Forelimb muscle (tissue), 1 donor: ENCODE measurements at places on chromosomes 5 and 9. TPM values are rescaled to one million over a fixed set of nuclear protein-coding genes. Genes with fewer than 3 reads are reported as not detected.

PTGR1 gene
- 39.5 TPM for polyA plus RNA-seq

CNTLN gene
- 7.4 TPM for polyA plus RNA-seq

RNF183 gene
- polyA plus RNA-seq: not detected

FGF18 gene
- 14.7 TPM for polyA plus RNA-seq

BAG1 gene
- 75.7 TPM for polyA plus RNA-seq

POMT1 gene
- polyA plus RNA-seq: 23.6 TPM

TAF11L10 gene
- not detected for polyA plus RNA-seq

TMEM174 gene
- polyA plus RNA-seq: not detected

PCDHGB7 gene
- polyA plus RNA-seq: 7.0 TPM

NR4A3 gene
- polyA plus RNA-seq: 1.5 TPM

GRCh38 chr9:20394969-20395368 is 227.3 kb downstream of the MLLT3 start:
- no peak for DNase-seq

DNA sequence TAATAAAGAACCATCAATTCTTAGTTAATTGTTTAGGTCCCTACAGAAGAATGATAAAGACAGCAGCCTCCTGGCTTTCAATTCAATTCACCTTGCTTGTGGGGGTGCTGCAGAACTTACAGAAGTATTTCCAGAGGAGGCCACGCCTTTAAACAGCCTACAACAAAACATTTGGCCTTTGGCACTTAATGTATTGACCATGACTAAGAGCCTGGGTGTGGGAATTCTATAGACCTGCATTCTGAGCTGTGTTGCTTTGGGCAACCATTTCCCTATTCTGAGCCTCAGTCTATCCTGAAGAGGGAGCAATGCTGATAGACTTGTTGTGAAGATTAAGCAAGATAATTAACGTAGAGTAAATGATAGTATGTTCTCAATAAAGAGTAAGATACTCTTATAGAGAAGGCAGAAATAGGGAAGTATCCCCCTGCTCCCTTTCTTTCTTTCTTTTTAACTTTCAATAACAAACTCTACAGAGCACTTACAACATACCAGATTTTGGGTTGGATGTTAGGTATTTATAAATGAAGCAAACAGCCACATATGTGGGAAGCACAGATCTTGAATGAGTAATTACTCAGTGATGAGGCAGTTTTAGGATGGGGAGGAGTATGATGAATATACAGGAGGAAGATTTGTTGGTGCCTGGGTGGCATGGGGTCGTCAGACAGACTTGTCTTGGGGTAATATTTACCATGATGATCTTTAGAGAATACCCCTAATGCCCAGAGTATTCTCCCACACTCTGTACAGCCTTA is 28.4 kb downstream of the PAPPA start:
- no peak for DNase-seq

- DNase-seq: no peak
Observed at GRCh38 chr5:5169466-5169865, 29.3 kb downstream of the ADAMTS16 start.

DNA sequence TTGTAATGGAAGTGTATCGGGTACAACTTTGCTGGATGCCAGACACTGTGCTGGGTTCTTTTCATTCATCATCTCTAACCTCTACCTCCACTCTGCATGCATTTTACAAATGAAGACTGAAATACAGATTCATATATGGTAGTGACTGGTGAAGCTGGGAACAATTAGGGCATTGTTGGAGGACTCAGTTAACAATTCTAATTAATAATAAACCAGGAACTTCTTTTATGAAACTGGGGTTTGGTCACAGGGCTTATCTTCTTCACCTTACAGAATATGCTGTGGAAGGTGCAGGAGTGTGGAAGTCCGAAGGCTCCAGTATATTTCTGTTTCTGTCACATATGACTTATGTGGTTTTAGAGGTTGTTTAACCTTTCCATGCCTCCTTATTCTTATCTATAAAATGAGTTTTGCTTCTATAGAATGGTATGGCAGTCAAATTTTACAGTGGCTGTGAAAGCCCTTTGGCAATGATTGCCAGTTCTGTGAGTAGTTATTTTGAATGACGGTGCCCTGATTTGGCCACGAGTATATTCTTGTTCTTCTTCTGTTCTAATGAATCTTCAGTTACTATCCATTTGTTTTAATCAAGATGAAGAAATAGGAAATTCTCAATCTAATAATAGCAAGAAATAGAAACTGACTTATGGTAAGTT is 284.7 kb downstream of the GABRB2 start:
- no peak for DNase-seq

DNA sequence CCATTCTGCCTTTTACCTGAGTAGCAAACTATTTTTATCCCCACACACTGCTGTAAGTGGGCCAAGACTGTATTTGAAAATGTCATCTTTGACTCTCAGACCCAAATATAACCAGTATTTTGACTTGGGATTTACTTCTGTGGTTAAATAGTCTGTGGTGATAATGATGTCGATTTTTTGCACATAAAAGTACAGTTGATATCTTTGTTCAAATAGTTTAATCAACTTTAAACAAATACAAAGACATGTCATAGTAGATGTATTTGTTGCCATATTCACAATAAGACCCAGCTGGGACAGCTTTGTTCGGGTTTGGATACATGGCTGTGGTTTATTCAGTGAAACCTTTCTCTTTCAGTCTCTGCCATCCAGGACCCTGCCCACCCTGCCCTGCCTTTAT is 20.4 kb downstream of the NFX1 start:
- no peak for DNase-seq

GRCh38 chr5:118533156-118533555 is 455.2 kb downstream of the DTWD2 start:
- DNase-seq: no peak

GRCh38 chr9:137167747-137168572 is 1.9 kb downstream of the LRRC26 start:
- no peak for DNase-seq

- DNase-seq: no peak
Observed at GRCh38 chr9:126763130-126763764, 41.6 kb upstream of the ZBTB43 start.

GRCh38 chr9:113247640-113248039 is 26.3 kb downstream of the SLC31A1 start:
- DNase-seq: no peak

DNA sequence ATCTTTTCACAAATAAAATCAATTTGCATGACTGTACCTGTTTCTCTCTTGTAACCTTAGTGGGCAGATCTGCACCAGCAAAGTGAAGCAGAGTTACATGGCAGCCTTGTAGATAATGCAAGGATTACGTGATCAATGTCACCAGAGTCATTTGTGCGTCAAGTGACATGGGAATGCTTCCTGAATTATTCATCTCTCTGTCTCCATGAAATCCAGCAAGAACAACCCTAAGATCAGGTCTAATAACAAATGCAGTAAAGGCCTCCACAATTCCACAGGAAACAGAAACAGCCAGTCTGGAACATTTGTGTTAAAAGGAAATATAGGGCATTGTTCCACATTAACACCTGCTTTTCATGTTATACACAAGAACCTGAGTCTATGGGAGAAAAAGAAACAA is 7.8 kb downstream of the GZMA start:
- no peak for DNase-seq

GRCh38 chr5:55308254-55308836 is 556 bp downstream of the MTREX start:
- no peak for DNase-seq

DNA sequence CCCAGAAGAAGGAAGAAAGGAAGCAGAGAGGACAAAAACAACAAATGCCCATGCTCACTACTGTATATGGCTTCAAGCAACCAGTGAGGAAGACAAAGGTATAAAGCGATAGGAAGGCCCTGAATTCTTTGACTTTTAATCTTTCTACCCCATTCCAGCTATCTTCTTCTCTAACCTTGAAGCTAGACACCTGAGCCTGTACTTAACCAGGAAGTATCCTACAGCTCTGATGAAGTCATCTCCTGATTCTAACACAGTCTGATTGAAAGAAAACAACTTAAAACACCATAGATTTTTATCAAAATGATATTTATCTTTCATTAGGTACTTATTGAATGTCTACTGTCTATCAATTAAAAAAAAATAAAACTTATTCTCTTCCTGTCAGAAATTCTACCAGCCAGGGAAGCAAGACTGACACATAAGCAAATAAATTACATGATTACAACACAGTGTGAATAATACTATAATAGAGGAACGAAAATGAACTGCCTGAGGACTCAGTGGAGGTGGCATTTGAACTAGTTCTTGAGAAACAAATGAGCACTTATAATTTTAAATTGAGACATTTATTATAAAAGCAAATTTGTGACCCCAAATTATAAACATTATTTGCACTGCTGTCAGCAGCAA is 123.3 kb upstream of the ELL2 start:
- no peak for DNase-seq

DNA sequence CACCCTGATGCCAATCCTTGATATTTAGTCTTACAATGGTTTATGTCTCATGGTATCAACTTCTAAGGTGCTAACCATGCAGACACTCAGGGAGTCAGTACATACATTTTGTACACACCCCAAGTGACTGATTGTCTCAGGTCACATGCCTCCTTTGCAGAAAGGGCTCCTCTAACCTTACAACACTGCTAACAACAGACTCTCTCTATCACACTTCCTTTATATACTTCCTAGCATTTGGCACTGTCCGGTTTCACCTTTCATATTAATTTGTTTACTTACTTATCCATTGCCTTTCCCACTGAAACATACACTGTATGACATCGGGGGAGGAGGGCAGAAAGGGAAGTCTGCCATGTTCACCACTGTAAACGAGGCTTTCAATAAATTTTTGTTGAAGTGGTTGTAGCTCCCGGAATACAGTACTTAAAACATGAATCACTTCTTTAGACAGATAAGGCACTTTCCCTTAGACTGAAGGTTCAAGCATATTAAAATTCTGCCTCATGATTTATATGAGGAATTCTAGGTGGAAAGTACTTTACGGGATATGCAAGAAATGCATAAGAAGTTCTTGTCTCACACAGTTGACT is 20.6 kb downstream of the EMB start:
- no peak for DNase-seq

DNA sequence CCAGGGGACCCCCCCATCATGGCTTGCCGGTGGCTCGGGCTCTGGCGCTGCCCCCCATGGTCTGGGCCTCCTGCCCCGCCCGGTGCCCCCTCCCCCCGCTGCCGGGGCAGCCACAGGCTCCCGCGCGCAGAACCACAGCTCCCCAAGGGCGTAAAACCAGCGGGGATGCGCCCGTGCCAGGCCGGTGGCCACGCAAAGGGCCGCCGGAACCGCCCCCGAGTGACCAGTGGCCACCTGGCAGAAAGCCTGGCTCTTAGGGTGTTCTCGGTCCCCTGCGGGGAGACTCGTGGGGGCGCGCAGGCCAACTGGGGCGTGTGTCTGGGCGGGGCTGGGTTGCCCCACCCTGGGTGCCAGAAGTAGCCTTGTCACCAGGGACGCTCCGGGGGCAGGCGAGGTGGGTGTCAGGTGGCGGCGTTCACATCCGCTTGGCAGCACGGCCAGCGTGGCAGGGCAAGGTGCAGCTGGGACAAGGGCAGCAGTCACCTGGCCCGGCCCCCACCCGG is 515 bp upstream of the AGPAT2 start:
- no peak for DNase-seq

DNA sequence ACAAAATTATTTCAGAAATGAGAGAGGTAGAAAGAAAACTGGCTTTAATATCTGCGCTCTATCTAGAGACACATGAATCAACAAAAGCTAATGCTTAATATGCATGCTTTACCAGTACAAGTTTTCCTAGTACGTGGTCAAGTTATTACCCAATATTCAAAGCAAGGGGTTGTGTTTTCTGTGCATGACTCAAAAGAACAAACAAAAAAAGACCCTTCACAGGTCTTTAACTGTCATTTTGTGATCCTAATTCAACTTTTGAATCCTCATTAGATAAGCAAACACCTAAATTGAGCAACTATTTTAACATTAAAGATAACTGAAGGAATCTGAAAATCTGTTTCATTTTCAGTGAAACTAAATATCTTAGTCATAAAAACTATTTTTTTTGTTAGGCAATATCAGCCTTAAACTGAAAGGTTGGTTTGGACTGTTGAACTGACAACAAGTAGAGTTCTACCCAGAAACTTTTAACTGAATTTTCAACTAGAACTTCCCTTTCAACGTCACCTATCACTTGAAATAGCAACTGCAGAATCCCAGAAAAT is 12.5 kb downstream of the ST8SIA4 start:
- DNase-seq: no peak

- no peak for DNase-seq
Observed at GRCh38 chr5:168153263-168153875, 138.1 kb upstream of the WWC1 start.

GRCh38 chr5:76292620-76293322 is 110.3 kb upstream of the IQGAP2 start:
- no peak for DNase-seq

DNA sequence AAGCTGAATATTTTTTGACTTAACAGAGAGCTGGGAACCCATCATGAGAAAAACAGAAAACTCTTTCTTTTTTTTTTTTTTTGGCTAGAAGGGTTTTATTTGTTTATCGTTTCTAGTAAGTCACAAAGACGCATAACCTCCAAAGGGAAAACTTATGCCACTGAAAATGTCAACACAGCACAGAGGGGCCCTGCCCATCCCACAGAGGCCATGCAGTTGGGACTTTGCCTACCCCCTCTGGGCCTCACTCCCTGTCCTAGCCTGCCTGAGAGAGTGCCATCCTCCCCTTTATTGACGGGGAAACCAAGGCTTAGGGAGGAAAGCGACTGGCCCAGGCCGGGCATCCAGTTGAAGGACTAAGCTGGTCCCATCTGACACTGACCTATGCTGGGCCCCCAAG is 74.7 kb downstream of the VAV2 start:
- no peak for DNase-seq

DNA sequence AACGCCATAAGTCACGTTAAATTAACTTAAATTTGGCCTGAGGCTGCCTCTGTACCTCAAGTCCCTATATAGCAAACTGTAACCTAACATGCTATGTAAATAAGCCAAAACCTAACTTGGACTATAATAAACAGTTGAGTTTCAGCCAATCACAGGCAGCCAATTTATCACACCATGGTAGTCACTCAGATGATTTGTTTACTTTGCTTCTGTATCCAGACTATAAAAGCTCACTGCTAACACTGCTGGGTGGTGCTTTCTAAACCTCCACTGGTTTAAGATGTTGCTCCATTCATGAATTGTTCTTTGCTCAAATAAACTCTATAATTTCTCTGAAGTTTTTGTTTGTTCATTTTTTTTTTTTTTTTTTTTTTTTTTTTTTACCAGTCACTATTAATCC is 62.8 kb downstream of the TRPM3 start:
- no peak for DNase-seq

DNA sequence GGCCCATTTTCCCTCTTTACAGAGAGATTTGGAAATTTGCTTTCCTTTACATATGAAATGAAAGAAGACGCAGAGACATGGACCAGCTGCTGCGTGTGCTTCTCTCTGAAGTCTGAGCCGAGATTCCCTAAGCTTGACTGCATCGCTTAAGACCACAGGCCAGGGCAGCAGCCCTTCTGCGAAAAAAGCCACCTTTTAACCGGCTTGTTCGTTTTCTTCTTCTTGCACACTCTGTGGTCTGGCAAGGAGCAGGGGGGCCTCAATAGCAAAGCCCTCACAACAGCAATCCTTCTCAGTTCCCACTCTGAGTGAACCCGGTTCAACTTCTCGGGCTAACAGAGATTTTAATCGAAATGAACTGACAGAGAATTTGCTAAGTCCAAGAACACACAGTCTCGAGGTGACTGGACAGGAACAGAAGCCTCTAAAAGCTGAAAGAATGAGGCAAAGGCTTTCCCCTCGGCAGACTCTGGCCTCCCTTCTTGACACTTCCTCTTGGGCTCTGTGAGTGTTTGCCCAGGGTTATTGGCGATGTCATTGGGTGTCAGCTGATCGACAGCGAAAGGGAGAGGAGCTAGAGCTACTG is 512.9 kb upstream of the KLF4 start:
- peak; percentile 52 for DNase-seq
